ENCODE measurements at places on chromosomes 1 and 21.
A peak's percentile ranks its signal among the peaks of the same experiment; 100 is the strongest.

DNA sequence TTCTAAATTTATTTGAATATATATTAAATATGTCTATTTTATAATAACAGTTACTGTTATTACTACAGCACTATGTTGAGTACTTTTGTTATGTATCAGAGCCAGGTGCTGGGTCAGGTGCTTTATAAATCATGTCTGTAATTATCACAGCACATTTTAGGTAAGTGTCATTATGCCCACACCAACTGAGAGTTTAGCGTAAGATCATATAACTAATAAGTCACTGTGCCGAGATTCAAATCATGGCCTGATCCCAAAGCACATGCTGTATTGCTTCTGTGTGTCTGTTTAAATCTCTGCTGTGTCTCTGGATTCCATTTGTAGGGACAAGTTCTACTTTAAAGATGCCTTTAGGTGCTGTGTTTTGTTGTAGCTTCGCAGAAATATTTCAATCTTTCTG is 1.9 kb downstream of the GPSM2 start:
- peak; percentile 48 for DNase-seq

GRCh38 chr1:13513895-13514546 is at the start of gene LRRC38:
Gene LRRC38 (minus strand): TSS chr1:13514003. CDS start chr1:13513593, 410 bp downstream.
- no peak for DNase-seq

DNA sequence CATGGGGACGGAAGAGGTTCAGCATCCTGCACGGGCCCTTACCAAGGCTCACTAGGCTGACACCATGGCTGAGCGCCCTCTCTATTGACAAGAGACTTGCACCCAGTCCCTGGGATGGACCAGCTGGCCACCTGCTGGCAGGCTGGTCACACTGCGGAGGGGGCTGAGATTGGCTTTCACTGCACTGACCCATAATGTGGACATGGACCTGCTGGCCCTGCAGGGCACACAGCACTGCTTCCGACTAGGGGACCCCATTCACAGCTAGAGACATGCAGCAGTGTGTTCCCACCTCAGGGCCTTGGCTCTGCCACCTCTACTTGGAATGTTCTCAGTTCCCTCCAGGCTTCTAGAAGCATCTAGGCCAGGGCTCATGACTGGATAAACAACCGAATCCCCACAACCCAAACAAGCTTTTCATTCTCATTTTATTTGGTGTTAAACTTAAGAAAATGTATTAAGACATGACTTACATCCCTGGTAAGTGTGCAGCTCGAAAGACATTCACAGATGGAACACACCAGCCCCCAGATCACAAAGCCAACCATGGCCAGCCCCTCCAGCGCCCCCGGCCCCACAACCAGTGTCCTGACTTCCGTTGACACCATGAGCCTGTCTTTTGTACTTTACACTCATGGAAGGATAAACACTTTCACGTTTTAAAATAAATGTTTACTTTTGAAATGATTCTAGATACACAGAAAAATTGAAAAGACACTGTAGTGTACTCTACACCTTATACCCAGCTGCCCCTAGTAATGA is 9.3 kb upstream of the SRARP start:
- peak; percentile 2 for DNase-seq

DNA sequence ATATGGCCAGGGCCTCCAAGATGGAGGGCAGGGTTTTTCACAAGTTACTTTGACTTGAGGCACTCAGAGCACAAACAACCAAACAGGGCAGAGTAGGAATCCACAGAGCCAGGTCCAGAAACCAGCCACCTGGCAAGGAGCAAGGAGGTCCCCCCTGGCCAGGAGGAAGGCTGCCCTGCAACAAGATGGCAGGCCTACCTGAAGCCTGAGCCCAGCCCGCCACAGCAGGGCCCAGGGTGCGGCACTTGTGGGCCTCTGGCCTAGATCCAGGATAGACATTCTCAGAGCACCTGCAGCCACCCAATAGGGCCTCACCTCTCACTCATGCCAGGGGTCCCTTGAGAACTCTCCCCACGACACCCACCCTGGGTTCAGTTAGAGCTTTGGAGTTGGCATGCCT is 11.5 kb downstream of the SH3BGRL3 start:
- no peak for DNase-seq

GRCh38 chr1:17307946-17308345 is at the start of gene PADI4:
Gene PADI4 (plus strand): TSS chr1:17308197. CDS start chr1:17308223, 26 bp downstream.
- no peak for DNase-seq

DNA sequence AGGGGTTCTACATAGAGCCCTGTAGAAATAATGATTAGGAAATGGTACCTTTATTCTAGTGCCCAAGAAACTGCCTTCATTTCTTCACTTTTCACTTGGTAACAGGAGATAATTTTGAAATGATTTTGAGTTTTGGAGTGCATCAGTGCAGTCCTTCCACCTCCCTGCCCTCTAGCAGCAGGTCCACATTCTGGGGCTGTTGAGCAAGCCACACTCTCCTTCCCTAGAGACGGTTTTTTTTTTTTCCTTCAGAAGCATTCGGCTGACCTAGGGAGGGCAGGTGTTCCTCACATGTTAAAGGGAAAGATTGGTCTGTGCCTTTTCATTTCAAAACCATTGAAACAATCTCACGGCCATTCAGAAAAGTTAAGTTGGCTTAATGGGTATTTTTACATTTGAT is 39.8 kb downstream of the SLC37A1 start:
- DNase-seq: no peak
